ENCODE measurements at places on chromosomes 7 and 10.

GRCh38 chr10:48358838-48359237 lies 52.4 kb downstream of the MAPK8 start:
- no peak for DNase-seq

- DNase-seq: no peak
Measured at GRCh38 chr7:107501593-107501992, 31.7 kb downstream of the GPR22 start.

DNA sequence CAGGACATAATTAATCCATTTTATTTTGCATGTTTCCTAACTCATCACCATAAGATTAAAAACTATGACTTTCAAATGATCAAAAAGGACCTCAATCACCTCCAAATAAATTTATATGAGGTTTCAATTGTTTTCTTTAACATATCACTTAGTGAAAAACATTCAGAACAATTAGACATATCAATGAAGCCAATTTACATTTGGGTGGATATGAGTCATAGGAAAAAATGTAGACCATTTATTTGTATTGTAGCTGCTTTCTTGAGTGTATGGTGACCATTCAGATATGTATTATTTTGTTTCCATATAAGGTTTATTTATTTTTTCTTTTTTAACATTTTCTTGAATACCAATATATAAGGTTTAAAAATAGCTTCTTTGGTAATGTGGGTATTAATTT lies 13.3 kb upstream of the EXOC6 start:
- no peak for DNase-seq

DNA sequence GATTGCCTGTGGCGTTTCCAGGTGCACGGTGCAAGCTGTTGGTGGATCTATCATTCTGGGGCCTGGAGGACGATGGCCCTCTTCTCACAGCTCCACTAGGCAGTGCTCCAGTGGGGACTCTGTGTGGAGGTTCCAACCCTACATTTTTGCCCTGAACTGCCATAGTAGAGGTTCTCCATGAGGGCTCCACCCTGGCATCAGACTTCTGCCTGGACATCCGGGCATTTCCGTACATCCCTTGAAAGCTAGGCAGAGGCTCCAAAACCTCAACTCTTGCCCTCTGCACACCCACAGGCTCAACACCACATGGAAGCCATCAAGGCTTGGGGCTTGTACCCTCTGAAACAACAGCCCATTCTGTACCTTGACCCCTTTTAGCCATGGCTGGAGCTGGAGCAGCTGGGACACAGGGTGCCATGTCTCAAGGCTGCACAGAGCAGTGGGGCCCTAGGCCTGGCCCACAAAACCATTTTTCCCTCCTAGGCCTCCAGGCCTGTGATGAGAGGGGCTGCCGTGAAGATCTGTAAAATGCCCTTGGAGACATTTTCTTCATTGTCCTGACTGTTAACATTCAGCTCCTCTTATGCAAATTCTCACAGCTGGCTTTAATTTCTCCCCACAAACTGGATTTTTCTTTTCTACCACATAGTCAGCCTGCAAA lies 10.0 kb upstream of the FGL2 start:
- DNase-seq: no peak

- DNase-seq: no peak
Measured at GRCh38 chr7:89054361-89054760, 258.8 kb upstream of the TEX47 start.

- DNase-seq: no peak
Measured at GRCh38 chr7:139088268-139088667, 21.3 kb downstream of the ZC3HAV1 start.

Data from left ventricle myocardium superior (tissue), 1 donor.